ENCODE measurements at places on chromosomes 16 and 17.

DNA sequence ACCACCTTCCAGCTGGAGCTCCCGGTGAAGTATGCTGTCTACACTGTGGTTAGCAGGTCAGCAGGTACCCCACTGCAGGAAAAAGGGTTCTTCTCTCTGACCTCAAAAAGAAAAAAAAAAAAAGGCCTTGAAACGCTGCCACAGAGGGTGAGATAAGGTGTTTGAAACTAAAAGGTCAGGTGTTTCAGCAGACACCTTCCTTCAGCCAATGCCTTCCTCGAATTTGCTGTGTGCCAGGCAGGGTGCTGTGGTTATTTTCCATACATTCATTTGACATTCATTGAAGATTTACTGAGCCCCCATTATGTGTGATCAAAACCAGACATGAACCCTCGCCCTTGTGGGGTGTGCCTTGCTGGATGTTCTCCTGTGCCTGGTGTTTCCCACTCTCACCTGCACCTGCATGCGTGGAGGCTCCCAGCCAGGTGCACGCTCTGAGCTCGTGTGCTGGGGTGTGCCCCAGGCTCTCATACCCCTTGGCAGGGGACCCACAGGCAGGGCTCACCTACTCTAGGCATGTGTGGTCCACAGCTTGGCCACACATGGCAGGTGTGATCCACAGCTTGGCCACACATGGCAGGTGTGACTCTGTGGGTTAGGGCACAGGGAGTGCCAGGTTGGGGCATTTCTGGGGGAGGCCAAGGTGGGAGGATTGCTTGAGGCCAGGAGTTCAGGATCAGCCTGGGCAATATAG is 15.8 kb upstream of the ITGAD start:
- DNase-seq = no peak

DNA sequence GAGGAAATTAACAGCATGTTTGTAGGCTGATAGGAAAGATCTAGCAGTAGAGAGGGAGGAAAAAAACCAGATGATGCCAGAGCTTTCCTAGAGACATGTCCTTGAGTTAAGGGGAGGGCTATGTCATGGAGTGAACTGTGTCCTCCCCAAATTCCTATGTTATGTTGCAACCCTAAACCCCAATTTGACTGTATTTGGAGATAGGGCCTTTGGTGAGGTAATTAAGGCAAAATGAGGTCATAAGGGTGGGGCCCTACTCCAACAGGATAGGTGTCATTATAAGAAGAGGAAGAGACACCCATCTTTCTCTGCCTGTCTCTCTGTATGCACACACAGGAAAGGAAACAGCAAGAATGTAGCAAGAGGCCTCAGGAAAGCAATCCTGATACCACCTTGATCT is 195.3 kb upstream of the AXIN2 start:
- DNase-seq = no peak

GRCh38 chr16:80253741-80254140 is 287.1 kb upstream of the DYNLRB2 start:
- no peak for DNase-seq

DNA sequence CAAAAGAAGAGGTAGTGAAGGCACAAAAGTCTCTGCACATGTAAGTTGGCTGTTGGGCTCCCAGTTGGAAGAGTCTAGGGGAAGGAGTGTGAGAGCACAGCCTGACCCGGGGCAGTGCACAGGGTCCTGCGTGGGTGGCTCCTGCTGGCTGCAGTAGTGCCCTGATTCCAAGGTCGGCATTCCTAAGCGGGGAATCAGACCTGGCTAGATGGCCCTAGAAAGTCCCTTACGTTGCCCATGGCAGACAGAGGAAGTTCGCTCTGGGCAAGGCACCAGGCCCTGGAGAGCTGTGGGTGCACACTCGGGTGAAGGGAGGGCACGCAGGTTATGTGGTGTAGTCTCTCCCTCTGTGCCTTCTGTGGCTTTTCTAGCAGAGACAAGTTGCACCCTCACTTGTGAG is 22.8 kb upstream of the SLC5A11 start:
- DNase-seq = no peak

- no peak for DNase-seq
These were observed 579.1 kb upstream of the RBFOX1 start for GRCh38 chr16:6753553-6753952.

GRCh38 chr16:1706386-1707192 is 594 bp downstream of the MAPK8IP3 start:
- DNase-seq = no peak

DNA sequence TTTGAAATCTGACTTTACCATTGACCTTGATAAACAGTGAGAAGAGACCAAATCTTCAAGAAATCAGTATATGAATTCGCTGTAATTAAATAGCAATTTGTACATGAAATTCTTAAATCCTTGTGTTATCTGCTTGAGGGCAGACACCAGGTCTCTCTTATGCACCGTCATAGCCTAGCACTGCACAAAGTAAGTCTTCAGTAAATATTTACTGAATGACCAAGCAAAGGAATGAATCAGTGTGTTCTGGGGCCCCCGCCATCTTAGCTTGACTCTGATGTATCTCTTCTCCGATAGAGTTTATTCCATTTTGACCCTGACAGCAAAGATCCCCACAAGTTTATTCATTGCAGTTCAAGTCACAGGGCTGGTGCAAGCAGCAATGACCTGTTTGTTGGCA is 328.0 kb downstream of the TMEM114 start:
- no peak for DNase-seq

- no peak for DNase-seq
These were observed 1.3 kb downstream of the FASN start for GRCh38 chr17:82096709-82097183.

GRCh38 chr17:31510308-31511194 is 119.1 kb downstream of the RAB11FIP4 start:
- DNase-seq = no peak

- DNase-seq = no peak
These were observed 27.9 kb downstream of the GABARAPL2 start for GRCh38 chr16:75593825-75594820.

GRCh38 chr17:7403977-7404736 is at the start of gene TMEM256:
TSS of gene TMEM256 (minus strand) at chr17:7404097. CDS start at chr17:7404084, 13 bp downstream.
- DNase-seq = peak; percentile 99

DNA sequence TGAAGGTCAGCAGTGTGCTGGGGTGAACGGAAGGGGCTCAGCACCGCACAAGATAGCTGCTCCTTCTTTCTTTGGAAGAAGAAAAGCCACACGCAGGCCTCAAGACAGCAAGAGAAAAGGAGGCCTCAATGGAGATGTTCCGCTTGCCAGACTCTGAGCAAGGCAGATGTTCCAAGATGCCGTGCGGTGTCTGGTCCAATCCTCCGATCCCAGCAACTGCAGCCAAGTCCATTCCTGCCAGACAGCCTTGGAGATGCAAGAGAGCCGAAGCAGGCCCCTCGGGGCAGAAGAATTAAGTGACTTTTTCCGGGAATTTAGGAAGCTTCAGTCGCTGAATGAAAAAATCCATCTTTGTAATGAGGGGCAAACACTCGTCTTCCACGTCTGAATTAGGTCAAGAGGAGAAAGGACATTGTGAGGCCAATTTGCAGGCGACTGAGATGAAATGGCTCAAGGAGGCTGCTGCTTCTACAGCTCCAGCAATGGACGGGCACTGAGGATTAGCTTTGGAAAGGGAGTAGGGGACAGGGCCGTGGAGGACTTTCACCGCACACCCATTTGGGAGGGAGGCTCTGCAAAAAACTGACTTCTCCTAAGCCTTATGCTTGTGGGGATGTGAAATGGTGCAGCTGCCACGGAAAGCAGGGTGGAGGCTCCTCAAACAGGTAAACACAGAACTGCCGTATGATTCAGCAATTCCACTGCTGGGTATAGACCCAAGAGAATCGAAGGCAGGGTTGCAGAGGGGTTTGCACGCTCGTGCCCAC is 44.7 kb downstream of the RPH3AL start:
- no peak for DNase-seq

DNA sequence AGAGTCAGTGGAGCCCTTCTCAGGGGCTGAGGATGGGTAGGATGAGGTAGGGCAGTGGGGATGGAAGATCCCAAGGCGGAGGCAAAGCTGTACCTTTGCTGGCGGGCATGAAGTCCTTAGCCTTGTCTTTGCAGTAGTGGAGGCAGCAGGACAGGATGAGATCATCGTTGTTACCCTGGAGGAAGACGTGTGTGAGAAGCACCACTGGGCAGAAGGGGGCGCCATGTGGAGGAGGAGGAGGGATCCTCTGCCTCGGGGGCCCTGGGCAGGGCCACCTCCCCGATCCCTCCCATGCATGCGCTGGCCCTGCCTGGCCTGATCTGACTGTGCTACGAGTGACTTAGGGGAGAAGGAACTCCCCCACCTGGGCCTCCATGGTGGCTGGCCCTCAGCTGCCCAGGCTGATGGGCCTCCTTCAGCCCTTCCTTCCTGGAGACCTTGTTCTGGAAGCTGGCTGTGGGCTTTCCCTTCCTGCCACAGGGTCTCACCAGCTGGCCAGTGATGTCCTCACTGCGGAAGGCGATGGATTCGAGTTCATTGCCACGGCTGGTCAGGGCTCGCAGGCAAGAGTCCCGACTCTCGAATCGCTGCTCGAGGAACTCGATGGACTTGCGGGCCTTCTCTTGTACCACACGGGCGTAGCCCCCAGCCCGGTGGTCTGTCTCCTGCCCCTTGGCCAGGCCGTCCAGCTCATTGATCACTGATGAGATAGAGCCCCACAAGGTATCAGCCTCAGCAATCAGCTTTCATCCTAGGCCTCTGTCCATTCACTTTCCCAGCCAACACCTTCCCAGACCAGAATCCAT is 10.3 kb downstream of the HIC1 start:
- DNase-seq = no peak

DNA sequence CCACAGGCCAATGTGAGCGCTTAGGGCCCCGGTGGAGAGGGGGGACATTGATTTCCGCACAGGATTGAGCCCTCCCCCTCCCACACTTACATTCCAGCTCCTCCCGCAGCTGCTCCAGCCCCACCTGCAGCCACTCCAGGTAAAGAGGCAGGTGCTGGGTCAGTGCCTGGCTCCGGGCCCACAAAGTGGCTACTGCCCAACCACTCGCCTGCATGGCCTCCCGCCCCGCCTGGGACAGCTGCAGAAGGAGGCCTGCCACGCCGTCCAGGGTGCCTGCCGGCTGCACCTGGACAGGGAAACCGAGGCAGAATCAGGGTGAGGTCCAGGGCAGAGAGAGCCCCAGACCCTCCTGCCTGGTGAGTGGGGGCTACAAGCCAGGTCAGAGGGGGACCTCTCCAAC is 46.3 kb downstream of the RMI2 start:
- no peak for DNase-seq

- DNase-seq = no peak
These were observed 50.6 kb downstream of the HS3ST3B1 start for GRCh38 chr17:14351493-14351892.

DNA sequence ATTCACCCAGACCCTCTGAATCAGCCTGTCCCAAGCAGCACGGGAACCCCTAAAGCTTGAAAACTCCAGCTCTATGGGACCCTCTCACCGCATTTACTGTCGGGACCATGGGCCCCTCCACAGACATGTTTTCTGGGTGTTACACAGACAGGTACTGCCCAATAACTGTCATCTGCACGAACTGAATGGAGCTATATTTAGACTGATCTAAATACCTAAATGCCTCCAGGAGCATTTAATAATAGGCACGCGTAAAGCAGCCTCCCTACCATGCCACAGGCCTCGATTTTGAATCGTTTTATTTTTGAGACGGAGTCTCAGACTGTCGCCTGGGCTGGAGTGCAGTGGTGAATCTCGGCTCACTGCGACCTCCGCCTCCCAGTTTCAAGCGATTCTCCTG is 49.7 kb downstream of the EMP2 start:
- DNase-seq = no peak

GRCh38 chr17:72879877-72880276 is 212.6 kb downstream of the SLC39A11 start:
- no peak for DNase-seq

DNA sequence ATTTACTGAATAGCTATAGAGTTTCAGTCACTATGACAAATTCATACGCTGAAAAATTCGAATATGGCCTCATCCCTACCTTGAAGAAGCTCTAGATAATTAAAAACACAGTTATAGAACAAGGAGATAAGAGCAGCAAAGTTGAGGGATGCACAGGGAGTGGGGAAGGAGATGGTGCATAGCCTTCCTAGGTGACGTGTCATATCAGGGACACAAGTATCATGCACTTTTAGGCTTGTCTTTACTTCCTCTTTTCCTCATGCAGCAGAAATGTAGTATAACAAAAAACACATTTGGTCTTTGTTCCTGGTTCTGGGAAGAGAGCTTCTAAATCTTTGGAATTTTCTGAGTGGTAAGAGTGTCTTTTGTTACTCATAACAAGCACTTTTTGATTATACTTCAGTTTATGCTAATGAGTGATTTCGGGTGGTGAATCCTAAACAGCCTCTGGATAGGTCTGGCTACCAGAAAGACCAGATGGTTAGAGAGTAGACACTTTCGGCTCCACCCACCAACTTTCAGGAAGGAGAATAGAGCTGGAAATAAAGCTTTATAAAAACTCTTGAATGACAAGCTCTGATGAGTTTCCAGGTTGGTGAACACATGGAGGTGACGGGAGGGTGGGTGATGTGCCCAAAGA is 341.4 kb downstream of the UTP18 start:
- no peak for DNase-seq

DNA sequence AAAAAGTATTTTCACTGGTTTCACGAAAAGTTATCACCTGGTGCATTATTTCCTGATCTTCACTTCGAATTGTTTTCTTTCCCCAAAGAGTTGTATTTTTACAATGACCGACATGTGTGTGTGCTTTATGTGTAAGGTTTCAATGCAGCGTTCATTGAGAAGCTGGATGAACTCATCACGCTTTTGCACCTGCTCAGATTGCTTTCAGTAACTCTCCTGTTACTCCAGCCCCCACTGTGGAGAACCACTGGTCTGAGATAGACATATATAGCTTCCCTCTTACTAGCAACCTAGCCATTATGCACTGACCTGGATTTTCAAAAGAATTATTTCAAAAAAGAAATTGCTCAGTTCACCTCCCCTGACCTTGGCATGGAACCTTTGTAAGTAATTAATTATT is 178.3 kb upstream of the CHMP6 start:
- DNase-seq = no peak

- no peak for DNase-seq
These were observed 73.8 kb downstream of the XYLT1 start for GRCh38 chr16:17396762-17397498.

- peak; percentile 12 for DNase-seq
These were observed 89.1 kb downstream of the ELAC2 start for GRCh38 chr17:12928736-12929135.

GRCh38 chr17:18235743-18236256 is 10.4 kb downstream of the LLGL1 start:
- no peak for DNase-seq

- no peak for DNase-seq
These were observed 713.2 kb downstream of the KCNJ2 start for GRCh38 chr17:70882504-70882903.

DNA sequence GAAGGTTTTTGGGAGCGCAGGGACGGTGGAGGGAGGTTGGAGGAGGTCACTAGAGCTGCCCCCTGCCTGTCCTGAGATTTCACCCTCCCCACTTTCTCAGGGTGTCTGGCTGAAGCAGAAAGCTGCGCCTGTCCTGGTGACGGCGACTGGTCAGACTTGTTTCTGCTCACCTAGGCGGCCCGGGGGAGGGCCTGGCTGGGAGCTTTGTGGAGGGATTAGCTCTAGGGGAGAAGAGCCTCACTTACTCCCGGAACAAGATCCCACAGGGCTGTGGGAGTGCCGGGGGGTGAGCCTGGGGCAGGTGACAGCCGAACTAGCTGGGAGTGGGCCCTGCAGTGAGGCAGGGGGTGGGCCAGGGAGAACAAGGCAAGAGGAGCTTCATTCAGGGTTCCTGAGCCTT is 11.5 kb downstream of the NHERF1 start:
- DNase-seq = no peak
